Occipital lobe (tissue), 3 donors: ENCODE measurements at places on chromosomes 6 and 20. TPM values are rescaled to one million over a fixed set of nuclear protein-coding genes. Genes with fewer than 3 reads are reported as not detected.

Gene RAB5IF
- total RNA-seq = 25.0 TPM

Gene HTR1E
- 0.16 TPM for total RNA-seq

Gene CYP39A1
- 2.3 TPM for total RNA-seq

Gene RHAG
- not detected for total RNA-seq

Gene VGLL2
- total RNA-seq = not detected
